ENCODE measurements at places on chromosomes 5 and 9. TPM values are rescaled to one million over a fixed set of nuclear protein-coding genes. Genes with fewer than 3 reads are reported as not detected.

The FAM163B gene
- total RNA-seq: not detected

The APBB3 gene
- total RNA-seq: 16.7 TPM

The ADAMTS13 gene
- total RNA-seq: 2.0 TPM

The GLRA1 gene
- total RNA-seq: not detected

The PCDHA2 gene
- total RNA-seq: not detected

The INSYN2B gene
- total RNA-seq: 0.25 TPM

The CCL28 gene
- total RNA-seq: 0.74 TPM

DNA sequence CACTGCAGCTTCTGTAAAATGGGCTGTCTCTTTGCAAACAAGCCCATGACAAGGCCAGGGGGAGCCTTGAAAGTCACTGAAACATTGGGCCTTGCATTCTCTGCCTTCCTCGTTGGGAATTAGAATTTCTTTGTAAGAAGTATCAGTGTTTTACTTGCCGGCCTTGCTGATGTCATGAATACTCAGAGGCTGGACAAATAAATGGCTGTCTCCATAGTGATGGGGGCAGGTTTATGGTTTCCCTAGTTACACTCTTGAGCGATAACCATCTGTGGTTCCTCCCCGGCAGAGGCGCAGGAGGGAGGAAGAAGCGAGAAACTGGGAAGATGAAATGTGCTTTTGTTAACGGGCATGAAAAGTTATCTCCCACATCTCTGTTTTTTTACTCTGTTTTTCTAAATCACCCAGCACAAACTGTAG, 272.7 kb upstream of the PANK3 start:
- no peak for DNase-seq

GRCh38 chr5:133927300-133928180, 40.9 kb downstream of the C5orf15 start:
- DNase-seq: no peak

DNA sequence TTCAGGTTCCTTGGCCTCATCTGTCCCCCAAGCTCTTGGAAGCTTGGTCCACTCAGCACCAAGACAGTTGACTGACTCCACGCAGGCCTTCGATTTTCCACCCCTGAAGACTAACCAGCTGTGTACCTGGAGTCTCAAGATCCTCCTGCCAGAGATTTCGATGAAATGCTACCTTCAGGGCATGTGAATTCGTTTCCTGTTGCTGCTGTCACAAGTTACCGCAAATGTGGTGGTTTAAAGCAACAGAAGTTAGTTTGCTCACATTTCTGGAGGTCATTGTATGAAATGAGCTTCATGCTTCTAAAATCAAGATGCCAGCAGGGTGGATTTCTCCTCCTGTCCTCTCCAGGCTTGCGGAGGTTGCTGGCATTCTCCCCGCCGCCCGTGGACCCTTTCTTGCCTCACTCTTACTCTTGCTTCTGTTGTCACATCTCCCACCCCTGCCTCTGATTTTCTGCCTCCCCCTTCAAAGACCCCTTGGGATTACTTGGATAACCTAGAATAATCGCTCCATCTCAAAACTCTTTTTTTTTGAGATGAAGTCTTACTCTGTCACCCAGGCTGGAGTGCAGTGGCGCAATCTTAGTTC, 27.6 kb upstream of the RETREG1 start:
- no peak for DNase-seq

DNA sequence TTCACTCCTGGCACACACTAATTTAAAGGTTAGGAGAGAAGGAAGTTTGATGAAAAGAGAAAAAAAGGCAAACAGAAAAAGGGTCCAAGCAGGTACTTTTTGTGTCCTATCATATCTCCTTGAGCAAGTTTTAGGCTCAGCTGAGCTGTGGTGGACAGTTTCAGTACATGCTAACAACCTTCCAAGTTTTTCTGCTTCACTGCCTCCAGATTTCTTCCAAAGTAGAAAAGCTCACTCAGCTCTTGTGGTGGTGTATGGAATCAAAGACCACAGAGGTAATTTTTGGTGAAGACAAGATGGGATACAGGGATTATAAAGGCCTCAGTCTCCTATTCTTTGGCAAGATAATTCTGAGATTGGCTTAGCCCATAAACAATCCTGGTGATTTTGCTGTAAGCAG, 921.8 kb downstream of the NR2F1-AS1 start:
- DNase-seq: no peak

DNA sequence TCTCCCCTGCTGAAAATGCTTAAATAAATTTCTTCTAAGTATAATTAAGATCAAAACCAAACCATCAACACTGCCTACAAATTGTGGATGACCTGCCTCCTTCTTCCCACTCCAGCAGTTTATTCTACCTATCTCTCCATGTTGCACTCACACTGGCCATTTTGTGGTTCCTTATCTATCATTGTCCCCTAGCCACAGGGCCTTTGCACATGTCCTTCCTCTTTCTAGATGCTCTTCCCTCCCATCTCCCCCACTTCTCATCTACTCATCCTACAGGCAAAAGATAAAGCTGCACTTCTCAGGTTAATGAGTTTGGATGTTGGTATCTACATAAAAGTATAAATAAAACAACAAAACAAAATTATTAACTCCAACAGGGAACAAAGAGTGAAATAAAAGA, 70.6 kb upstream of the CCNG1 start:
- no peak for DNase-seq

DNA sequence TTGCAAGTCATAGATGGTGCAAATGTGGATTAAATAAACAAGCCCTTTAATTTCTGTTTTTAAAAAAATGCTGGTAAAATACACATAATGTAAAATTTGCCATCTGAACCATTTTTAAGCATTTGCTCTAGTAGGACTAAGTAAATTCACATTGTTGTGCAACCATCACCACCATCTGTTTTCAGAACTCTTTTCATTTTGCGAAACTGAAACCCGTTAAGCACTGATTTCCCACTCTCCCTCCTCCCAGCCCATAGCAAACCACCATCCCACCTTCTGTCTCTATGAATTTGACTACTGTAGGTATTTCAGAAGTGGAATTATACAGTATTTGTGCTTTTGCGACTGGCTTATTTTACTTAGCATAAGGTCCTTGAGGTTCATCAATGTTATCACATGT, 103.3 kb upstream of the CNTLN start:
- DNase-seq: no peak

DNA sequence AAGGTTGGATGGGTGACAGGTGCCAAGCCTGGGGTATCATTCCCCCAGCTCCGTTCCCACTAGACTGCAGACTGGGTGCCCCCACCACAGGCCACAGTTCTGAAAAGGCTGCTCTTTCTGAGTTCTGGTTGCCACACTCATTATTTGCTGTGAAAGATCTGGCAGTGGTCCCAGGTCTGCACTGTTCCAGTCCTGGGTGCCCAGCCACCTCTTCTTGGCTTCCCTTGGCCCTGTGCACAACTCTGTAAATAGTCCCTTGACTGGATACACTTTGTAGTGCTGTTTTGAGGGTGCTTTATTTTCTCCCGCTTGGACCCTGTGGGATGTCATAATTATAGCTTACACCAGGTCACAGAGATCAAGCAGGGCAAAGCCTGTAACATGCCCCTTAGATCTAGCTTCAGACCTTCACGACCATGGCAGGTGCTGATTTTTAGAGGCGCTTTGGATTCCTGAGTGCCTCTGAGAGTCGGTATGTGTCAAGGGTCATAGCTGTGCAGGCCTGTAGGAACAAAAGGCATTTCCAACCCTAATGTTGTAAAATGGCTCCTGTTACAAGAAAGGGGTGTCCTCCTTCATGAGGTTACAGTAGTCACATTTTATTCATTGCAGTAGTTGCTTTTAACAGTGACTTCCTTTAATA, 344.9 kb downstream of the ICE1 start:
- DNase-seq: no peak

GRCh38 chr5:93300309-93300923, 280.6 kb downstream of the NR2F1-AS1 start:
- DNase-seq: no peak

DNA sequence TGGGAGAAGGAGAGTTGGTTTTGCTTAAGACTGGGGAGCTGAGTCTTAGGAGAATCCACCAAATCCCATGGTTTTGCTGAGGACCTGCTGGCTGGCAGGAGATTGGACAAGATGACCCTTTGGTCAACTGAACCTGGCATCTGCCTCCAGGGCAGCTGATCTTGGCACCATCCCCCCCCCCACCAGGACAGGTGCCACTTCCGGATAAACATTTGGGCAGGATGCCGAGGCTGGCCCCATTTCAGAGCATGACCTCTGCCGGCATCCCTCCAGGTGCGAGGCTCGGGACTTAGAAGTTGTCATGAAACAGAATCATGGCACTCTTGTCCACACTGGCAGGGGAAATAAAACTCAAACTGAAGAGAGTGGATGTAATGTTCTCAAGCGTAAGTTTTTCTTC, 165.6 kb downstream of the MACROH2A1 start:
- no peak for DNase-seq

GRCh38 chr9:114571391-114571790, 16.2 kb upstream of the ATP6V1G1 start:
- DNase-seq: no peak

DNA sequence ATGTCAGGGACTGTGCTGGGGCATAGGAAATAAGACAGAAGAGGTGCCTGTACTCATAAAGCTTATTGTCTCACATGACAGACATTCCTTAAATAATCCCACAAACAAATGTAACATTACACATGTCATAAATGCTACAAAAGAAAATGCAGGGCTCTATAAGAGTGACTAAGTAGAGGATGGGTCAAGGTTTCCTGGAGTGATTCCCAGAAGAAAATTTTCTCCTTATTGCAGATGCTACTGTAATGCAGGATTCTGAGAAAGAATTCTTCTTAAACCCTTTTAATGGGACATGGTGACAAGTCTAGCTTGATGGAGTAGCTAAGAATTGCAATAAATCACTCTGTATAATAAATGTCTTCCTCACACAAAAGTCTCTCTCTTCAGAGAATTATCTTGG, 55.7 kb downstream of the SH3TC2 start:
- no peak for DNase-seq

GRCh38 chr5:72082048-72082447, 25.2 kb upstream of the MAP1B start:
- no peak for DNase-seq

- DNase-seq: peak; percentile 92
Observed at GRCh38 chr9:134895908-134896833, 15.6 kb downstream of the FCN2 start.

DNA sequence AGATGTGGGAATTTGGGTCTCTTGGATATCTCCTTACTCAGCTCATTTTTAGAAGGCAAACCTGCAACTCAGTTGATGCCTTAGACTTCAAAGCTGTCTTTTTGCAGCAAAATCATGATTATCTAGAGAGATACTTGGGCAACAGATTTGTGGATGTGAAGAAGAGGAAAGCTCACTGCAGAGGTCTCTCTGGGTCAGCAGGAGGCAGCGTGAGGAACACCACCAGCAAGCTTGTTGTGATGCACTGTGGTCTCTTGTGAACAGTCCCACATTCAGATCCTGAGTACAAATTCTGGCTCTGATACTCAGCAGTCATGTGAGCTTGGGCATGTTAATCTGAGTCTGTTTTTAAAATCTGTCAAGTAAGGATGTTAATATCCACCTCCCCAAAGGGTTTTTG, 26.3 kb upstream of the DMRT3 start:
- DNase-seq: no peak

GRCh38 chr5:88660947-88661805, 221.8 kb downstream of the MEF2C start:
- no peak for DNase-seq

DNA sequence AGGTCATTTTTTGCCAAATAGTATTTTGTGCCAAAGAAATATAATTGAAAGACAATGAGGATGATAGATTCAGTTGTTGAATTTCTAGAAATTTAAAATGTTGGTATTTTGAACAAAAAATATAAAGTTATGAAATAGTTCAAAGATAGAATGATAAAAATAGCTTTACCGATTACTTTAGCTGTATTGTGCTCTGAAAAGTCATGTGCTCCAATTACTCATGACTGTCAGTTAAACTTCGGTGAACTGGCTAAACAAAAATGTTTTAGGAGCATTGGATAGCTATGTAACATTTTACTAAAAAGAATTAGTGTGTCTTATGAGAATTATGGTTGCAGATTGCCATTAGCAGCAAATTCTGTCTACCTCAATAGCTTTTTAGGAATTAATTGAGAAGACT, 177.3 kb upstream of the VCAN start:
- DNase-seq: no peak

GRCh38 chr5:109388407-109388806, 21.4 kb downstream of the PJA2 start:
- DNase-seq: no peak

GRCh38 chr5:59765446-59765845, 128.1 kb downstream of the PDE4D start:
- no peak for DNase-seq

All from vagina (tissue), 2 donors.